Large intestine (tissue), 12 donors: ENCODE measurements at places on chromosomes 1 and 21. TPM values are rescaled to one million over a fixed set of nuclear protein-coding genes. Genes with fewer than 3 reads are reported as not detected.
A peak's percentile ranks its signal among the peaks of the same experiment; 100 is the strongest.

MAP3K7CL gene
- polyA plus RNA-seq = 6.5 TPM

DCDC2B gene
- 0.54 TPM for polyA plus RNA-seq

IVL gene
- not detected for polyA plus RNA-seq

DNA sequence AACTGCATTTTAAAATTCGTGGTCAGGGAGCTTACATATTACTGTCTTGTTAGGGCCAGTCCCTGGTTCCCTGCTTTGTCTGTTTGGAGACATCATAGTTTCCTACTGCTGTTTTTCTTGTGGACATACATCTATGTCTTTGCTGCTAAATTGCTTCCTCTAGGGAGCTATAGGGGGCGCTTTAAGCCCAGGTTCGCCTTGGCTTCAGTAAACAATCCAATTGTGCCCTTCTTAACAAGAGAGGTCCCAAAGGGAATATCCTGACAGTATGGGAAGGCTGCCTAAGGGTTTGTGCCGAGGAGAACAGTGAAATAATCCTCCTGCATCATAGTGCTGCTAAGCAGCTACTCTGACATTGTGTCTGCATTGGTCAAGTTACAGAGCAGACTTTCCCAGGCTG, 112.5 kb downstream of the USH2A start:
- DNase-seq = peak; percentile 4

GRCh38 chr1:156840186-156840897, 18.6 kb downstream of the INSRR start:
- no peak for DNase-seq

GRCh38 chr1:174135211-174135610, 24.1 kb upstream of the RABGAP1L start:
- DNase-seq = no peak

DNA sequence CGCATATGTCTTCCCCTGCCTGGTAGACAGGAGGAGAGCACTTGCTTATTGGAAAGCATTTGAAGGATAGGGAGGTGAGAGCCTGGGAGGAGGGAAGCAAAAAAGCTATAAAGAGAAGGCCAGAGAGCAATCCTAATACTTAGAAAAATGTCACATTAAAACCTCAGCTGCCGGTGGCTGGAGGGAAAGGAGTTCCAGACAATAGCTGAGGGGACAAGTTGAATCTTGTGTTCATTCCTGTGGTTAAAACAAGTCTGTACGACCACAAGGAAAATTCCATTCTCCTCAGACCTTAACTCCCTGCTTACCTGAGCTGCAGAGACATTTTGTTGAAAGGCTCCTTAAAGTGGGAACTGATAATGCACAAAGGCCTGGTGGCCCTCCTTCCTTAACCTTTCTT, 218.8 kb upstream of the CAMK1G start:
- DNase-seq = no peak

GRCh38 chr1:10838541-10838940, 42.1 kb upstream of the CASZ1 start:
- DNase-seq = no peak

- DNase-seq = no peak
Measured at GRCh38 chr1:4395676-4396075, 258.7 kb upstream of the AJAP1 start.

DNA sequence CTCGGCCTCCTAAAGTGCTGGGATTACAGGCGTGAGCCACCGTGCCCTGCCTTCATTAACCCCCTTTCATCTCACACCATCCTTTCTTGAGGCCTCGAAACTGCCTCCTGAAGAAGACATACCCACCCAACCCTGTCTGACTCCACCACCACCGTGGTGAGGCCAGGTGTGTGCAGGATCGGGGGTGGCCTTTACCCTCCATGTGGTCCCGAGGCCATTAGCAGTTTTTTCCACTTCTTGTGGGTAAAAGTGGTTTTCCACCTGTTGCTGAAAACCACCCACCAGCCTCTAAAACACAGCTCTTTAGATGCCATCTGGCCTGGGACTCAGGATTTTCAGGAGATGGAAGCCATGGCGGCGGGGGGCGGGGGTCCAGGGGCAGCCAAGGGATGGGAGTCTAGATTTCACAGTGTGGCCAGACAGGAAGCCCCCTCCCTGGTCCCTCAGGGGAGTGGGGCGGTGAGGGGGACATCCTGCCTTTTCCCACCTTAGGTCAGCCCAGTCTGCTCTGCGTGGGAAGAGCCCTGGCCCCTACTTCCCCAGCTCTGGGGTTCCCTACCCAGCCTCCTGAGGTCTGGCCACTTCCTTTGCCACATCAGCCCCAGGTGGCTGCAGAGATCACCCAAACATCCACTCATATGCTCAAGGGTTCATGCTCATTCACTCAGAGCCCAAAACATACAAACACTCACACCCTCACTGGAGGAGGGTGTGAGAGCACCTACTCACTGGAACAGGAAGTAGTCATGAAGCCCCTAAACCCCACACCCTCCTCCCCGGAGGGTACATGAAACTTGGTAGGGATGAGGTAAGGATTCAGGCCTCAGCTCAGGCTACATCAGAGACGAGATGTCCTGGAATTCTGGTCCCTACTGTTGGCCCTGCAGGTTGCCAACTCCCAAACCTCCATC, 2.3 kb downstream of the FGR start:
- DNase-seq = no peak

DNA sequence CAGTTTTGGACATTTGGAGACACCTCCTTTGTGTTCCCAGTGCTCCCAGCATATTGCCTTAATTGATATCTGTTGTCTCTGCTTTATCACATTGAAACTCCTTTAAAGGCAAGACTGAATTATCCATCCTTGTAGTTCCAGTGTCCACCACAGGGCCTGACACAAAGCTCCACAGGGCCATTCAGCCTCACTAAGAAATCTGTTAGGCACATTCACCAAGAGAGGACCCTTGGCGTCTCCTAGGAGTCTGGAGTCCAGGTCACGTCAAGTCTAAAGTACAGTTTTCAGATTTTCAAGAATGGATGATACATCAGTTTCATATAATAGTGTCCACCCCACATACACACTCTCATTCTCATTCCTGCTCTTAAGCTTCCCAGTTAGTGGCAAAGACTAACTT, 4.8 kb downstream of the ACP6 start:
- no peak for DNase-seq

- no peak for DNase-seq
Measured at GRCh38 chr1:5620418-5620817, 371.8 kb downstream of the NPHP4 start.

GRCh38 chr1:154178911-154179811, 12.7 kb downstream of the TPM3 start:
- DNase-seq = peak; percentile 81

- no peak for DNase-seq
Measured at GRCh38 chr1:232643251-232643650, 13.3 kb upstream of the SIPA1L2 start.

- peak; percentile 41 for DNase-seq
Measured at GRCh38 chr1:5915587-5916571, 76.3 kb downstream of the NPHP4 start.

DNA sequence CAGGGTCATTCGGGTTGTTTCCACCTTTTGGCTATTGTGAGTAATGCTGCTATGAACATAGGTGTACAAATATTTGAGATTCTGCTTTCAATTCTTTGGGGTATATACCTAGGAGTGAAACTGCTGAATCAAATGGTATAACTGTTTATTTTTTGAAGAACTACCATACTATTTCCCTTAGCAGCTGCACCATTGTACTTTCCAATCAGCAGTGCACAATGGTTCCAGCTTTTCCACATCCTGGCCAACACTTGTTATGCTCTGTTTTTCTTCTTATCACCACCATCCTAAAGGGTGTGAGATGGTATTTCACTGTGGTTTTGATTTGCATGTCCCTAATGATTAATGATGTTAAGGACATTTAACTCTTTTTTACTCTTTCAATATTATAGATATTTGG, 3.6 kb upstream of the ABCA4 start:
- DNase-seq = no peak

DNA sequence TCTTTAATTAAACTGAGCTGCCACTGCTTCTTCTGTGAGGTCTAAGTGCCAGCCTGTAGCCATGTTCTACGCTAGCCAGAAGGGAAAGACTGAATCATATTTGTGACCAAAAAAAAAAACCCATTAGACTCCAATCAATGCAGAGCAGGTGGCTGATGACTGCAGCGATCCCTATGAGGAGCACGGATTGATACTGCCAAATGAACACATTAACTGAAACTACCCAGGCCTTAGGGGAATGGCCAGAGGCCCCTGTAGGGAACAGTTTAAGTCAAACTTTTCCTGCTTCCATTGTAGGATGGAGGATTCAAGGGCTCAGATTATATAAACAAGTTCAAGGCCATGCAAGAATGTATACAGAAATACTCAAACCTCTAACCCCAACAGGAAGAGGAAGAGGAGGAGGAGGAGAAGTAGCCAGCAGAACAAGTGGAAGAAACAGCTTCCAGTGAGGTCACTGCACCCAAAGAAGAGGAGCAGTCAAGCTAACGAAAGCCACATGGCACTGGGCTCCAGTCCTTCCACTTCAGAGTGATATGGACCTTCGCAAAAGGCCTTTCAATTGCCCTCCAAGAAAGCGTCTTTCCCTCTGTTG, 328.3 kb downstream of the SMYD3 start:
- no peak for DNase-seq
